ENCODE measurements at places on chromosomes 4 and X. TPM values are rescaled to one million over a fixed set of nuclear protein-coding genes. Genes with fewer than 3 reads are reported as not detected.

UPF3B gene
- total RNA-seq, result 2.9 TPM

ADGRL3 gene
- total RNA-seq, result 1.0 TPM

SYTL5 gene
- 2.3 TPM for total RNA-seq

FGG gene
- 14,578 TPM for total RNA-seq

TRPC5OS gene
- not detected for total RNA-seq

PF4V1 gene
- total RNA-seq, result not detected

OTUD4 gene
- 13.8 TPM for total RNA-seq

NPY2R gene
- total RNA-seq, result not detected

SSX1 gene
- not detected for total RNA-seq

CAMK2D gene
- total RNA-seq, result 21.6 TPM

SULT1E1 gene
- 22.3 TPM for total RNA-seq

CT47B1 gene
- total RNA-seq, result not detected
